Daoy (cell line): ENCODE measurements at places on chromosomes 2 and 18. TPM values are rescaled to one million over a fixed set of nuclear protein-coding genes. Genes with fewer than 3 reads are reported as not detected.

DNA sequence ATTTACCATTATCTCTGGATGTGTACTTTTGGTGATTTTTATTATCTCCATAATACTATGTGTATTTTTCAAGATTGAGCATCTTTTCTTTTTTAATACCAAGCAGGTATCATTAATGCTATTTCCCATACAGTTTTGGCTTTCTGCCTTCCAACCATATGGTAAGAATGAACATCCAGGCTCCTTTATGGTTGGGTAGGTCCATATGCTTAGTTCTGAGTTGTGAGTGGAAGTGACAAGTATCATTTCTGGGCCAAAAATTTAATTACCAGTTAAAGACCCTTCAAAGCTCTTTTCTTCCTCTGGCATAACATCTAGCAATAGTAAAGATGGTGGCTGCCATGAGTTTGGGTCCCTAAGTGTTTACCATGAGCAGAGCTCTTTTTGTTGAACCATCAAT lies 4.3 kb upstream of the RBM43 start:
- no peak for DNase-seq

DNA sequence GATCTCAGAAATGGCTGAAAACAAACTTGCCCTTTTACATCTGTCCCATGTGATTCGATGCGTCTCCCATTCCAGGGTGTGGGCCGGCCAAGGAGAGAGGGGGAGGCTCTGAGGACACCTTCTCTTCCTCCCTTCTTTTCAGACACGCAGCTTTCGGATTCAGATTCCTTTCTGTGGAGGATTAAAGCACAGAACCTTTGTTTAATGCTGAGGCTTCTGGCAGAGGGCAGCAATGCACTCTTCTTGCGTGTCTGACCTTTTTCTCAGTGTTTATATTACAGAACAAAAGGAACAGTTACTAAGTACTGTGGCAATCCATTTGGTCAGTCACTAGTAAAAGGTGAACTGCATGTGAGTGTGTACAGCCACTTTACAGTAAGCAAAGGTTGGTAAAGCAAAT lies 268.9 kb upstream of the CCDC68 start:
- no peak for DNase-seq

Gene INHA
- total RNA-seq, result 0.36 and 0.80 TPM in 2 replicates

Gene NT5DC4
- not detected in 2 replicates for total RNA-seq
